ENCODE measurements at places on chromosomes 6 and 20. TPM values are rescaled to one million over a fixed set of nuclear protein-coding genes. Genes with fewer than 3 reads are reported as not detected.

The TSBP1 gene
- not detected for polyA plus RNA-seq

GRCh38 chr6:134171517-134171916, 119.1 kb upstream of the SLC2A12 start:
- DNase-seq = no peak

- DNase-seq = no peak
Measured at GRCh38 chr6:161549977-161550655, 276.3 kb upstream of the AGPAT4 start.

The SLC17A3 gene
- not detected for polyA plus RNA-seq

- no peak for DNase-seq
Measured at GRCh38 chr6:157203764-157204163, 119.6 kb downstream of the TMEM242 start.

GRCh38 chr6:86581833-86582232, 355.5 kb upstream of the HTR1E start:
- no peak for DNase-seq

DNA sequence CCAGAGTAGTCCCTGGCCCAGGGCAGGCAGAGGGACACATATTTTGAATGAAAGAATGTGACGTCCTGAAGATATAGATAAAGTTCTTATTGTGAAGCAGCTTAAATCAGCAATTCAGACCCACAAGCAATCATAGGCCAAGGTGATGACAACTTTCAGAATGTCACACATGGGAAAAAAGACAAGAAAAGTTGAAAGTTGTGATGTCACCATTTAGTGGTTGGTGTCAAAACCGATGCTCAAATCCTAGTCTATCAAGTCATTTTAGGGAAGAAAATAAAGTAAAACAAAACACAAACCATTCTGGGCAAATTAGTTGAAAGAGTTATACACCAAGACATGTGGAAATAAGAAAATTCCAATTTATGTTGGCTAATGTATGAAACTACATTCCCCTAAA, 710.8 kb downstream of the DOK5 start:
- no peak for DNase-seq
